Adrenal gland (tissue), 19 donors: ENCODE measurements at places on chromosomes 7 and 10. TPM values are rescaled to one million over a fixed set of nuclear protein-coding genes. Genes with fewer than 3 reads are reported as not detected.

The FRMD4A gene
- 20.7 TPM for total RNA-seq

DNA sequence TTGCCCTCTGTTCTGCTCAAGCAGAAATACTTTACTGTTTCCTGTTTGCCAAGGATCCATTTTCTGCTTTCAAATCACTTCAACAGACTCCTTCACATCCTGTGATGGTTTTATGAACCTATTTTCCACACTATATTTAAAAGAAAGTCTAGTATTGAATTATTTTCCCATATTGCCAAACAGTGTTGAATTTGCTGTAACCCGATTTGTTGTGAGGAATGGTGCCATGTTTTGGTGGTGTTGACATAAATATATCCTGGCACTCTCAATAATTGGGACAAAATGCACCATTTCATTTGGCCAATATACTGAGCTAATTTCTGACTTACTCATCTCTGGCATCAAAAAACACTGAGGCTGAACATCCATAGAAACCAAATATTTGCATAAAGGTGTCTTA is 615.4 kb upstream of the SEMA3D start:
- no peak overlapping the region for H3K27ac ChIP-seq
- no peaks in the 10 kb centered on the region for H3K4me1 ChIP-seq

GRCh38 chr10:48287417-48288391 is 13.2 kb upstream of the FRMPD2 start:
- no peaks in the 10 kb centered on the region for H3K4me1 ChIP-seq
- no peak overlapping the region for H3K27ac ChIP-seq
- H3K4me3 ChIP-seq = no peak overlapping the region
- DNase-seq = peak; percentile 24

The IKZF1 gene
- 10.3 TPM for total RNA-seq

GRCh38 chr7:5661942-5662341 is 119.5 kb downstream of the RNF216 start:
- no peaks in the 10 kb centered on the region for H3K36me3 ChIP-seq
- peak; percentile 19 for DNase-seq
- no peak overlapping the region for H3K4me3 ChIP-seq
- no peaks in the 10 kb centered on the region for H3K4me1 ChIP-seq

- DNase-seq = no peak
- H3K4me3 ChIP-seq = no peak overlapping the region
- H3K36me3 ChIP-seq = no peaks in the 10 kb centered on the region
- no peaks in the 10 kb centered on the region for H3K27me3 ChIP-seq
- no peaks in the 10 kb centered on the region for H3K4me1 ChIP-seq
Observed at GRCh38 chr10:22459496-22459895, 114.2 kb downstream of the SPAG6 start.

DNA sequence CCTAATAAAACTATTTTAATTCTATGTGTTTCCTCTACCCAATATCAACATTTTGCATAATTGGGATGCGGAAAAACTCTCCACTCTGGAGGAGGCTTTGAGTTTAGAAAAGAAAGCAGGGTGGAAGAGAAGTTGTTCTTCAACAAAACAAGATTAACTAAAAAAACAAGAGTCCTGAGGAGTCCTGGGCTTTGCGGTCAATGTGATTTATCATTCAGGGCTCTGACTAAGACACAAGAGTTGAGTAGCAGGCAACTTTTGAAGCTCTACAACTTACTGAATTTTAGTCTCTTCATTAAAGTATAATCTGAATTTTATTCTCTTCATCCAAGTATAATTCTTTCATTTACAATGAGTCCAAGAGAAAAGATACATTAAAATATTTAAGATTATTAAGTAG is 18.3 kb upstream of the TMEM26 start:
- H3K27ac ChIP-seq = no peak overlapping the region
- no peaks in the 10 kb centered on the region for H3K36me3 ChIP-seq
- DNase-seq = no peak

- H3K4me1 ChIP-seq = no peaks in the 10 kb centered on the region
- no peak overlapping the region for H3K4me3 ChIP-seq
- no peak for DNase-seq
- no peaks in the 10 kb centered on the region for H3K36me3 ChIP-seq
- no peaks in the 10 kb centered on the region for H3K27me3 ChIP-seq
Observed at GRCh38 chr7:155587486-155587885, 41.1 kb upstream of the CNPY1 start.

The NKX1-2 gene
- total RNA-seq = not detected
